ENCODE measurements at places on chromosomes 16 and 17. TPM values are rescaled to one million over a fixed set of nuclear protein-coding genes. Genes with fewer than 3 reads are reported as not detected.
A peak's percentile ranks its signal among the peaks of the same experiment; 100 is the strongest.

The ALOX12B gene
- not detected for total RNA-seq

The TOM1L1 gene
- total RNA-seq, result 32.7 TPM

DNA sequence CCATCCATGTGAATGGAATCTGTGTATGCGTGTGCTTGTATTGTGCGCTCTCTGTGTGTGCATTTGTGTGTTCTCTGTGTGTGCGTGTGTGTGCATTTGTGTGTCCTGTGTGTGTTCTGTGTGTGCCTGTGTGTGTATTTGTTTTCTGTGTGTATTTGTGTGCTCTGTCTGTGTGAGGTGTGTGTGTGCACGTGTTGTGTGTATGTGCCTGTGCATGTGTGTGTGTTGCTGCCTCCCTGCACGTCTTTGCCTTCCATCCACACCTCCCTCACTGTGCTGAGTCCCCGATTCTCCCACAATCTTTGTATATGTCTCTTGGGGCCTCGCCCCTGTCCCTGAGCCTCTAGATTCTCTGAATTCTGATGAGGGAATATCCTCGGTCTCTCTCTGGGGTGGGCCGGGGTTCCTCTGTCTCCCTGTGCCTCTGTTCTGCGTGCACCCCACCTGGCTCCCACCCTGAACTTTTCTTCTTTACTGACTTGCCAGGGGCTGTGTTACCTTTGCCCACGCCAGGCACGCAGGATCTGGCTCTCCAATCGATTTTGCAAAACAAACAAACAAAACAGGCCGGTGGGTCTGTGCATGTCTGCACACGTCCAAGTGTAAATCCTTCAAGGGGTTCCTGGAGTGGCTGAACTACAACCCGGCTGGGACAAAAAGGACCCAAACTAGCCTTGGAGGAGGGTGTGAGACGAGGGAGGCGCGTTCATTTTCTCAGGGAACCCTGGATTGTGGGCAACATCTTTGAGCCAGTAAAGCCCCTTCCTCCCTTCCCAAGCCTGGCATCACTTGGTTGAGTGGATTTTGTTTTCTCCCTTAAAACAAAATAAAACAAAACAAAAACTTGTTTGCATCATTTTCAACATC lies 8.1 kb upstream of the FOXF1 start:
- DNase-seq, result no peak

The CFAP20 gene
- 51.2 TPM for total RNA-seq

The NXPH3 gene
- total RNA-seq, result 0.03 TPM

The TNFRSF13B gene
- total RNA-seq, result not detected

DNA sequence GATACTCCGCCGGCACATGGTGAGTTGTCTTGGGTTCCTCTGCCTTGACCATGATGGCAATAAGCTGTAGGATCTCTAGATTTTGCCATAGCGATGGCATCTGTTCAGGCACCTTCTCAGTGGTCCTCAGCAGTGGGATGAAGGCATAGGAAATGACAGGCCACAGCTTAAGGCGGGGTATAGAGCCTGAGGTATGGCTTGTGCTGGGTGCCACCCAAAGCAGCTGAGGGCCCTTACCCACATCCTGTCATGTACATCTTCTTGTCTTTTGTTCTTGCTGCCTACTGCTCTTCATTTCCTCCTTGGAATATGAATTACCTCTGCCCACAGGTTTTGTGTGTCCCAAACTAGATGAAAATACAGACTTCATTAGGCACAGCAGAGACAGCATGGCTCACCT lies 29.5 kb downstream of the KAT7 start:
- no peak for DNase-seq

GRCh38 chr16:49652456-49653172 lies 203.3 kb downstream of the ZNF423 start:
- DNase-seq, result peak; percentile 68

- peak; percentile 69 for DNase-seq
Observed at GRCh38 chr17:8057691-8058114, 18.8 kb downstream of the ALOX15B start.

DNA sequence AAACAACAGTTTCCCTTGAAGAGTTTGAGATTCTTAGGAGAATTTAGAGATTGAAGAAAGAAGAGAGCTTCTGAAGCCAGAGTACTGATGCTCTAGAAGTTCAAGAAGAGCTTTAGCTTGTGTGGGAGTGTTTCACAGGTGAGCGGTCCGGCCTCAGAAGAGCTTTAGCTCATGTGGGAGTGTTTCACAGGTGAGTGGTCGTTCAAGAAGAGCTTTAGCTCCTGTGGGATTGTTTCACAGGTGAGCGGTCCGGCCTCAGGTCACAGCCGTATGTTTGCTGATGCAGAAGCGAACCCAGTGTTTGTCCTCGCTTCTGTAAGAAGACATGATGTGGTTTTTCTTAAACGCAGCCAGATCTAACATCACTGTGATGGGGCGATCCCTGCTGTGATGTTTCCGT lies 76.4 kb downstream of the SEC14L1 start:
- DNase-seq, result no peak

DNA sequence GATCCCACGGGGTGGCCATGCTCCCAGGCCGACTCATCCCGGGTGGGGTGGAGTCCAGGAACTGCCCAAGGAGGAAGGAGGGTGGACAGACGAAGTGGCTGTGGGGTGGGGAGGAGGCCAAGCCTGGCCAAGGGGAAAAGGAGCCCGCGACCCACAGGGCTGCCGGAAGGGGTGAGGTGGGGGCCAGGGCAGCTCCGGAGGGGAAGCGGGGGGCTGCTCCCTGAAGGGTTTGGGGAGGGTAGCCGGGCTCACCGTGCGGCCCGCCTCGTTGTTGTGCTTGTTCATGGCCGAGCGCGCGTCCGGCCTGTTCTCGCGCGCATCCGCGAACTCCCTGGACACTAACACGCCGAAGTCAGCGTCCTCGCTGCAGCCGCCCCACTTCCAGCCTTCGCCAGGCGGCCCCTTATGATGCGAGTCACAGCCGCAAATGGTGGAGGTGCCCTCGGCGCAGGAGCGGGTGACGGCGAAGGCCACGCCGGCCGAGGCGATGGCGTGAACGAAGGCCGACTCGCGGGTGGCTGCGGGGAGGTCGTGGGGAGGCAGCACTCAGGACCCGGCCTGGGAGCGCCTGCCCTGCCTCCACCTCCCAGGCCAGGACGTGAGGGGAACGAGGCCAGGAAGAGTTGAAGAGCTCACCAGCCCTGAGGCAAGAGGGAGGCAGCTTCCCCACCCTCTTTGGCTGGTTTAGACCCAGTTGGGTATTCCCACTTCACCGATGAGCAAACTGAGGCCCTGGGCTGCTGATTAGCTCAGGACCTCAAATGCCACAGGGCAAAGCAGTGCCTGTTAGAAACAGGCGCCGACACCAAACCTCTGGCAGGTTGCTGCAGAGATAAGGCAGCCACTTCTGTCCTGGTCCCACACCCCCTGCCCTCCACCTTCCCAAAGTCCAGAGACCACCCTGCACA lies 48.7 kb downstream of the WNT3 start:
- no peak for DNase-seq

The CDRT15 gene
- not detected for total RNA-seq
